ENCODE measurements at places on chromosomes 12 and 14.

GRCh38 chr12:108711489-108712164 is 19.7 kb downstream of the CORO1C start:
- DNase-seq: no peak

DNA sequence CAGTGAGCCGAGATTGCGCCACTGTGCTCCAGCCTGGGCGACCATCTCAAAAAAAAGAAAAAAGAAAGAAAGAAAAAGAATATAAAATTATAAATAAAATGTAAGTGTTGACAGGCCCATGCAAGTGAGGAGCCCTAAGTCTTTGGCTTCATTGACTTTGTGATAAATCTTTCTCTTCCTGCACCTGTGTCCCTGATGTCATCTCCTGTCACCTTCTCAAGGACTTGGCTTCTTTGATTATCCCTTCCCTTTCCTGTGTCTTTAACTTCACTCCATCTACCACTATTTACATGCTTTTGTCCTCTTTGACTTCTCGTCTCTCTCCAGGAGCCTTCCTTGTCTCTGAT is 33.6 kb upstream of the WNK1 start:
- no peak for DNase-seq

- no peak for DNase-seq
Observed at GRCh38 chr14:105357626-105358025, 40.7 kb upstream of the TEX22 start.

DNA sequence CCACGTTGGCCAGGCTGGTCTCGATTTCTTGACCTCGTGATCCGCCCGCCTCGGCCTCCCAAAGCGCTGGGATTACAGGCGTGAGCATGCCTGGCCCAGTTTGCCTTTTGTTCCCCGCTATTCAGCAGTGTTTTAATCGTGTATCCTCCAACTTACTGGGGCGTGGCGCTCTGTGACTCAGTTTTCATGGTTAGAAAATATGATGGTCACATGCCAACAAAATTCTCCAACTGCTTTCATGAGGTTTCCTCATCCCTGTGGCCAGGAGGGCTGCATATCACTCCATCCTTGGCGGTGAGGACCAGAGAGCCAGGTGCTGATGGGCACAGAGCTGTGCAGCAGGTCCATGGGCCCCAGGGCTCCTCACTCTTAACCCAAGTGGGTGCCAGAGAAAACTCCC is 33.0 kb upstream of the PRMT8 start:
- no peak for DNase-seq

DNA sequence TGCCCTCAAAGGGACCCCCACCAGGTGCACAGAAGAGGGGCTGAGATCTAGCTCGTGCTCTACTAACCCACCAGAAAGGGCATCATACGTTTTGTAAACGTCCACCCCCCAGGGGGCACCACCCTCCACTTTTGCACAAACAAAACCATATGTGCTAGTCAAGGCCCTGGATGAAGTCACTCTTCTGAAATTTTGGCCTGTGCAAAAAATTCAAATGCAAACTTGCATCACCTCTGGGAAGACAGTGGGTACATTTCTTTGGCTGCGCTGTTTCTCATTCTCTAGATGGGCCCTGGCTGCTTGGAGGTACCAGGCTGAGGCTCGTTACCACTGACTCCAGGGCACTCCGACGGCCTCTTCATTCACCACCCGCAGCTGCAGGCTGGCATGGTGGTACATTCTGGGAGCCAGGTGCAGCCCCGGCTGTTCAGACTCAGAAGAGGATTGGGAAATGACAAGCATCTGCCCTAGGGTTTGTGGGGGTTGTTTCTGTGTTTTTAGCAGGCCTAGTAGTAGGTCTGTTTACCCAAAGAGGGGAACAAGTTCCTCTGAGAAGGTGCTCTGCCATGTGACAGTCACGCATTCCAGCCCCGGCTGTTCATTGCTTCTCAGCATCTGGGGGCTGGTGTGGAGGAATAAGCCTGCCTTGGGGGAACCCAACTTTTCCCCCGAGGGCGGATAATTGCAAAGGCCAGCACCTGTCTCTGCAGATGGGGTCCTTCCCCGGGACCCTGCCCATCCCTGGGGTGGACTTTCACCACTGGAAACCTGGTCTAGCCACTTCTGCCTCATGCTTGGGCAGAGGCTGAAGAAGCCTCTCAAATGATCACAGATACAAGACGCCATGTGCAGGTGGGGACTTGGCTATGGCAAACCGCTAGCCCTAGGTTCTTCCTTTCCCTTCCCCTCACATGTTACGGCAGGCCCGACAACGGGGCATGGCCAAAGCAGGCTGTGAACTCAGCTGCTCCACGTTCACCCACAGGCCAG is 147.6 kb downstream of the DPF3 start:
- no peak for DNase-seq

Data from stimulated activated CD4-positive, alpha-beta T cell treated with anti-CD3 and anti-CD28 coated beads, Interleukin-1b, Interleukin-23, amount 100 ng/mL, for 24 hours (primary cell).